Daoy (cell line): ENCODE measurements at places on chromosomes 16 and 17.

DNA sequence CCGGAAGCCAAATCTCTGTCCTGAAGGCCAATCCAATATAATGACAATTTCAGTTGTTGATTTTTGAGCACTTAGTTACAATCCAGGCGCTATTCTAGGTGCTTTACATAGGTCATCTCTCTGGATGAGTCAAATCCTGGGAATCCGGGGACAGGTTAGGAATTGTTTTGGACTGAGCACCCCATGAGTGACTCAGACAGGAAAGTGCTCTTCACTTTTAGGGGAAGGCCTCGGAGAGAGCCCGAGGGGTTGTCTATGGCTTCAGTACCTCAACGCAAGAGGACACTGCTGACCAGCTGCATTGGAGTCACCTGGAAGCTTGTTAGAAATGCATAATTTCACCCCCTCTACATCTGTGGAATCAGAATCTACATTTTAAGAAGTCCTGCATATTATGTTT is 108.8 kb downstream of the IRX5 start:
- no peak for DNase-seq

DNA sequence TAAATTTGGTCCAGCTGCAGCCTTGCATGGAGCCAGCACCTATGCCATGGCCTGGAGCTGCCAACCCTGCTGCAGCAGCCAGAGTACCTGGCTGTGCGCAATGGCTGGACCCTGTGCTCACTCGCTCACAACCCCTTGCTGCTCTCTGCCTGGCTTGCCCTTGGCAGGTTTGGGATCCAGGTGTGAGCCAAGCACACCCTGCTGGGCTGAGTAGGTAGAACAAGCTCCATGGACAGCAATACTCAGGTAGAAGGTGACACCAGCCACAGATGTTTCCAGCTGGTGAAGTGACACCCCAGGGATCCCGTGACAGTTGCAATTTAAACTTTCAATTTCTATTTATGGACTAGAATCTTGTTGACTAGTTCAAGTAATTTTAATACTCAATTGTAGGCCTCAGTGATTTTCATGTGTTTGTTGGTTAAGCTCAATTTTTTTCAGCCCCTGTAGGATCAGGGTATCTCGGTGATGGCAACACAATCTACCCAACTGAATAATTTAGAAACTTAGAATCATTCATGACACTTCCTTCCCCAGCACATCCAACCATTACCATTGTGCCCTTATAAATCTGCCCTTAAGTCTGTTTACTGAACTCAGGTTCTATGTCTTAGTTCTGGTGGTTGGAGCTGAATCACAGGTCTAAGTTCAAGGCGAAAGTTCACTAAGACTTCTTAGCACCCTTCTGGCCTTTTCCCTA is 480.0 kb downstream of the PMP22 start:
- no peak for DNase-seq

DNA sequence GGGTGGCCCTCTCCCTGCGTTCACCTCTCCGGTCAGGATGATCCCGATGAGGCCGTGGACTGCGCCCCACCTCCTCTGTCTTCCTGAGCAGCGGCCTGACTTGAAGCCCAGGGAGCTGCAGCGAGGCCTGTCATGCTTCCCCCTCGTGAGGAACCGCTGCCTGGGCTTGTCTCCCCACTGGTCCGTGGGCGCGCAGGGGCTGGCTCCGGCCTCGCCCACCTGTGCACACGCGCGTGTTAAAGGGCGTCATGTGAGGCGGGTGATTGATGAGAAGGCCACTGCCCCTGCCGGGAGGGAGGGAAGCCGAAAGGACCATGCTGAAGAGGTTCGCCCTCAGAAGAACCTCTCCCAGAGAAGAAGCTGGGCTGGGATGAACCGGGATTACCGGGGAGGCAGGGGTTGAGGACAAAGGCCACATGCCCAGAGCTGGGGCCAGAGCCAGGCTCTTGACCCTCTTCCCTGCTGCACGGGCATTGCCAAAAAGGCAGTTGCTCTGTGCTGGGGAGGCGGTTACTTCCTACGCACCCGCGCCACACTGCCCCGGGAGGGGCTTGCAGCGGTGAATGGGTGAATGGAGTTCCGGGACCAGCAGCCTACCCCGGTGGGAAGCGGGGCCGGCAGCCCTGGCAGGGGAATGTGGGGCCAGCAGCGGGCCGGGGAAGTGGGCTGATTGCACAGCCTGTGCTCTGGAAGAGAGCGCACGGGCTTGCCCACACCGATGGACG is 85.9 kb upstream of the GSE1 start:
- DNase-seq: no peak

DNA sequence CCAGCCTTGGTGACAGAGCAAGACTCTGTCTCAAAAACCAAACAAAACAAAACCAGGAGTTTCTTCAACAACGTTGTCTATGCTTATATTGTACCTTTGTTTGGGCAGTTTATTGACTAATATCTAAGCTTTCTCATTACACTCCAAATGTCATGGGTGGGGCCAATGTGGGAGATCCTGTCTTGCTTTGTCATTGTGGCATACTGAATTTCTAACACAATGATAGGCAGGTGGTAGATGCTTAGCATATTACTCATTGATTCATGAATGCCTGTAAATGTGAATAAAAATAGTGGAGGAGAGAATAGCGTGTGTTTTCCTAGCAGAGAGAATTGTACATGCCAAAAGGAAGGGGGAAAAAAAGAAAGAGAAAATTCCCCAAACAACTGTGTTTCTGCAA is 802.5 kb upstream of the EEF2KMT start:
- no peak for DNase-seq

GRCh38 chr16:7914748-7915147 is 582.1 kb downstream of the RBFOX1 start:
- no peak for DNase-seq

DNA sequence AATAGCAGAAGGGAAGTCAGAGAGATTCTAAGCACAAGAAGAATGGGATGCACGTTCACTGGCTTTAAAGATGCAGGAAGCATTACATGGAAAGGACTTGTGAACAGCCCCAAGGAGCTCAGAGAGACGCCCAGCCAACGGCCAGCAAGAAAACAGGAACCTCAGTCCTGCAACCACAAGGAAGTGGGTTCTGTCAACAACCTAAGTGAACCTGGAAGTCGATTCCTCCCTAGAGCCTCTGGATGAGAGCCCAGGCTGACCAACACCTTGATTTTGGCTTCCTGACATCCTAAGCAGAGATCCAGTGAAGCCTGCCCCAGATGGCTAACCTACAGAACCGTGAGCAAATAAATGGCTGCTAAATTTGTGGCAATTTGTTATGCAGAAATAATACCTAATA is 24.5 kb downstream of the GPR142 start:
- DNase-seq: no peak

- DNase-seq: peak; percentile 64
Measured at GRCh38 chr16:15642557-15643047, 352 bp downstream of the MARF1 start.

- DNase-seq: no peak
Measured at GRCh38 chr16:76780556-76780955, 410.4 kb upstream of the MON1B start.

DNA sequence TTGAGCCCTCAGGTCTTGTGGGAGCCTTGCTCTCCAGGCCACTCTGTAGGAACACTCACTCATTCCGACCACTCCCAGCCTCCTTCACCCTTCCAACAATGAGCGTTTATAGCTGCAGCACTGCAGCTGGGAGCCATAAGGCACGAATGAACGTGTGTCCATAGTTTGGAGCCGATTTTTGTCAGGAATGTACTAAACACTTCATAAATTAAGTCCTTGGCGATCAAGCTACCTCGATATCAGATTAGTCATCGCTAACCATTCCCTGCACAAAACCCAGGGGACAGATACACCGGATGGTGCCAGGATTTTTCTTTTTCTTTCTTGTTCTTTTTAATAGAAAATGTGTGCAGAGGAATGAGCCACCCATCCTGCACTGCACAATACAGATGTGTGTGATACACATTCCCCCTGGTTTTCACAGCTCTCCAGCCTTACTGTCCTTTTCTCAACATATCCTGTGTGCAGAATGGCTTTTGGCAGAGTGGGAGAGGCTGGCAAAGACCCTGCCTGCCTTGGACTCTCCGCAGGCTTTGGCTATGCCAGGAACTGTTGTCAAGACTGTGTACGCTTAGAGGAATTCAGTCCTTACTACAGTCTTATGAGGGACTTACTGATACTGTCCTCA is 68.4 kb upstream of the ELAC2 start:
- no peak for DNase-seq

GRCh38 chr17:40493697-40494096 is 7.7 kb downstream of the TNS4 start:
- DNase-seq: no peak

- no peak for DNase-seq
Measured at GRCh38 chr16:56198755-56199114, 7.4 kb downstream of the GNAO1 start.

DNA sequence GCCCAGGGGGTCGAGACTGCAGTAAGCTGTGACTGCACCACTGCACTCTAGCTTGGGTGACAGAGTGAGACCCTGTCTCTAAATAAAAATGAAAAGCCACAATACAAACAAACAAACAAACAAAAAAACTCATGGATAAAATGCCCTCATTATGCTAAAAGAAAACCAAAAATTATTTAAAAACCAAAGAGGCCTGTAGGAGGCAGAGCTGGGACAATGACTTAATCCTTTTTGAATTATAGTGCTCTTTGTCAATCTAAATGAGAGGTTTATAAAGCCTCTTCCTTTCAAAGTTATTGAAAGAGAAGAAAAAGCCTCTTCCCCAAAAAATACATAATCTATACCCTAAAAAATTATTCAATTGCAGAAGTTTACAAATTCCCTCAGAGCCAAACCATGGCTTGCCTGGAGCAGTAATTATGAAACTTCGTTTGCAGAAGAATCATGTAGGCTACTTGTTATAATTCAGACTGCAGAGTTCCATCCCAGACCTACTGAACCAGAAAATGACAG is 18.5 kb downstream of the CRLF3 start:
- DNase-seq: no peak

GRCh38 chr17:58341861-58342475 is 10.0 kb downstream of the SUPT4H1 start:
- DNase-seq: no peak

DNA sequence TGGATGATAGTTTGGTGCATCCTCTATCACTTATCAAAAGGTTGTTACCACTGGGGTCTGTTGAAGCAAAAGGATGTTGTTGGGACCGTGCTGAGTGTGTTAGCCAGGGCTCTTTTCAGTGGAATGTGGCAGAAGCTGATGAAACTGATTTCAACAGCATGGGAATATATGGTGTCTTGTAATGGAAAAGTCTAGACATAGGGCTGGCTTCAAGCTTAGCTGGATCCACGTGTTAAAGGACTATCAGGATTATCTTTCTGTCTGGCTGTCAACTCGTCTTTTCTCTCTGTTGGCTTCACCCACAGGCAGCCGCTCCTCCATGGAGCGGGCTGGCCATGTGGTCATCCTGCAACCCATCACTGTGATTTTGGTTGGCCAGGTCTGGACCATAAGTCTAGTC is 8.7 kb downstream of the SNX29 start:
- no peak for DNase-seq

GRCh38 chr17:33864758-33865229 is 390.3 kb upstream of the CCL2 start:
- DNase-seq: no peak

- no peak for DNase-seq
Measured at GRCh38 chr17:1976683-1977064, 48.5 kb downstream of the RTN4RL1 start.

DNA sequence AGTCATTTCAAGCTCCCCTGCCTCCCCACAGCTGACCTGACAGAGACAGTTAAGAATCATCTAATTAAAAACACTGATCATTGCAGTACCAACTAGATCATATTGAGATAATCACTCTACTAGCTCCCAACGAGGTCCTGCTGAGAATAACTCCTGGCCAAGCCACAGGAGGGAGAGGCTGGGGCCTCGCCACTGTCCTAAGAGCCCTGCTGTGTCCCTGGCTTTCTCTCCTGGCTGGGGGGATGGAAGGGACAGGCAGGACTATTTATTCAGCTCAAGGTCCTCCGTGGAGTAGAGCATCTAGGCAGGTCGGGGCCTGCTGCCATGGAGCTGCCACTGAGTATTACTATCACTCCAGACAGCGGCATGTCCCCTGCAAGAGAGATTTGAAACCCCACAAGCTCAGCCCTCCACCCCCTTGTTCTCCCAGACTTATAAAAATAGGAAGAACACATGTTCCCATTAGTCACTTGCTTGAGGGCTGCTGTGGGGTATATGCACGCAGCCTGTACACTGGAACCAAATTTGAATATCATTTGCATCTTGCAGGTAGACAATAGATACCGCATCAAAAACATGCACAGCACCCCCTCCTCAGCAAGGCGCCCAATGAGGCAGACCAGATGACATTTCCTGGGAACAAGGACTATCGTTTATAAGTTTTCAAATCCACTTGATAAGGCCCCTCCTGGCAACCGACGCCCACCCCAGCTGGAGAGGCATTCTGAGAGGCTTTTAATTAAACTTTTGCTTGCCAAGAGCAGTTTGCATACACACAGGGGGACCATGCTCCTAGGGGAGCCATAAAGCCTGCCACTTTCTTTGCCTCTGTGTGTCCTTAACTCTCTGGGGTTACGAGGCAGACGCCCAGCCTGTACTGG is 385.2 kb upstream of the ZFHX3 start:
- no peak for DNase-seq

GRCh38 chr16:27377666-27378485 is 24.1 kb upstream of the IL21R start:
- DNase-seq: no peak

DNA sequence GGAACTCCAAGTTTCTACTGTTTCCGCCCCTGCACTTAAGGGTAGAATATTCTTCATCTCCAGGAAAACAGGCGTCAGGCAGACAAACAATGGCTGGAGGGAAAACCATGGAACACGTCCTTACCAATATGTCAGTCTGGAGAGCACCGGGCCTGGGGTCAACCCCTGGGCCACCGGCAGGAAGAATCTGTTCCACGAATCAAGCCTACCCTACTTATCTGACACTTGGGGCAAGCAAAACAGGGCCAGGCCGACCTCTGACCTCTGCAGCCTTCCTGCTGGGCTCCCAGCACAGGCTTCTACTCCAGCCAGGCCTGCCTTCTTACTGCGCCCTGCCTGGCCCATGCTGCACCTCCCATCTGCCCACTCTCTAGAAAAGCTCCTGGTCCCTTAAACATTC is 10.1 kb downstream of the VAC14 start:
- no peak for DNase-seq

DNA sequence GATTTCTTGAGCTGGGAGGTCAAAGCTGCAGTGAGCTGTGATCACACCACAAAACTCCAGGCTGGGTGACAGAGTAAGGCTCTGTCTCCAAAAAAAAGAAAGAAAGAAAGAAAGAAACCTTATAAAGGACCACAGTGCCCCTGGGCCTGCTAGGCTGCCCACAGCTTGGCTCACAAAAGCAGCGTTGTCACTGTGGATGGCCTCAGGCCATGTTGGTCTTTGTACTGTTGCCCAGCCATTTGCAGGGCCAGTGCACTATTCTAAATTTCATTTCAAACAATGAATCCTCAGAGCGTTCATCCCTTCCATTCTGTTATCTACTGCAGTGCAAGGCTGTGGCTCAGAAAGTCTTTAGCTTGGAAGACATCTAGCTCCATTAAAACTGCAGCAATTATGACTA is 208.4 kb downstream of the SLC39A11 start:
- DNase-seq: no peak

DNA sequence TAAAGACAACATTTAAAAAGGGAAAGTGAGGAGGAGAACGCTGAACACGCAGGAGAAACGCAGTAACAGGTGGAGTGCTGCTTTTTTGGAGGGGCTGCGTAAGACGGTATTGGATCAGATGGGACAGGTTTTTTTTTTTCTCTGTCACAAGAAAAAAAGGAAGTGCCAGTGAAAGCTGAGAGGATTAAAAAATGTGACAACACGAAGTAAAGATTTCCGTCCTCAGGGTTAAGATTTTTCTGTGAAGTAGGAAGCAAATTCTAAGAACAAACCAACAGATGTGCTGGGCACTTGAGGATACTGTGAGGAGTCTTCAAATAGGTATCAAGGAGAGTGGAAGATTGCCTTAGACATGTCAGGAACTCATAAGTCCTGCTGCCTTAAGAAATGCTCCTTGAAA is 5.8 kb upstream of the ABCA9 start:
- DNase-seq: no peak
